ENCODE measurements at places on chromosomes 1 and 21.

- no peak for DNase-seq
Observed at GRCh38 chr1:173268261-173268660, 61.1 kb upstream of the TNFSF4 start.

GRCh38 chr1:110982320-110982719, 18.6 kb upstream of the LRIF1 start:
- DNase-seq = no peak

DNA sequence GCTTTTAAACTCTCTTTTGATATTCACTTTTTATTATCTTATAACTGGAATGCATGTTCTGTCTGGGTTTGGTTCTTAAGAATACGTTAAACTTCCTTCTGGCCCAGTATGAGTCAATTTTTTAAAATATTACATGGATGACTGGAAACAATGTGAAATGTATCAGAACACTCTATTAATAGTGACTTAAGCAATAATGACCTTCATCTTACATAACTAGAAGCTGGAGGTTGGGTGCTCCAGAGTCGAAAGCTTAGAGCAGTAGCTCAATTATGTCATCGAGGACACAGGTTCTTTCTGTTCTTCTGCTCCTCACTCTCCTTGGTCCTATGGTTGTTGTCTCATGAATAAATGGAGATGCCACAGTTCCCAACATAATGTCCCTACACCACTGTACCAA, 91.6 kb upstream of the FOXD3 start:
- DNase-seq = no peak

GRCh38 chr1:218728898-218729565, 383.9 kb downstream of the TGFB2 start:
- DNase-seq = no peak

- no peak for DNase-seq
Observed at GRCh38 chr1:118688891-118689290, 299.3 kb downstream of the TBX15 start.

DNA sequence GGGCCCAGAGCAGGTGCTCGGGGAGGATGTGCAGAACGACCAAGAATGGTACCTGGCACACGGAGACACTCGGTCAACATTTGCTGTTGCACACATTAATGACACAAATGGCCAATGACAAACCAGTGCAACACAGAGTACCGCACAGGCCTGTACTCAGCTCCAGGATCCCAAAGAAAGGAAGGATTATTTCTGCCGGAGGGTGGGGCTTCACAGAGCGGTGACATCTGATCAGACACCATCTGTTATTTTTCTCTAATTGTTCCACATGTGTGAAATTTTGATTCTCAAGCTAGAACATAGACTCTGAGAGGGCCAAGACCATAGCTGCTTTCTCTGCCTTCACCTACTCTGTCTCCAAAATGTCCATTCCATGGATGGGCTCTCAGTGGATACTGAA, 100.4 kb downstream of the MRPL37 start:
- no peak for DNase-seq

GRCh38 chr1:176878750-176879536, 285.6 kb downstream of the ASTN1 start:
- DNase-seq = peak; percentile 4

- DNase-seq = no peak
Observed at GRCh38 chr1:45968941-45969666, 163.3 kb downstream of the PIK3R3 start.

DNA sequence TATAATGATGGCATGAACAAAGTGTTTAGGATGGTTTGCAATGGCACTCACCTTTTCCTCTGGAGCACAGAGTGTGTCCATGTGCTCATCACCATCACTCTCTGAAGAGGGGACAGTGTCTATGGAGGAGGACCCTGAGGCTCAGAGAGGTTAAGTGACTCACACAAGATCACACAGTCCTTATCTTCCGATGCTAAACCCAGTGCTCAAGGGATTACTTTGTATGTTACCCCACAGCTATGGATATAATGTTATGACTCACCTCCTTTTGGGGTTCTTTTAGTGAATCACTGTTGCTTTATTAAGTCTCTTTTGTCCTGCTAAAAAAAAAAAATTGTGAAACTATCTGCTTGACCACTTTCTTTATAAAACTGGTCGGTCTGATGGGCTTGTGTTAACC, 67.6 kb downstream of the TENT5C start:
- no peak for DNase-seq

DNA sequence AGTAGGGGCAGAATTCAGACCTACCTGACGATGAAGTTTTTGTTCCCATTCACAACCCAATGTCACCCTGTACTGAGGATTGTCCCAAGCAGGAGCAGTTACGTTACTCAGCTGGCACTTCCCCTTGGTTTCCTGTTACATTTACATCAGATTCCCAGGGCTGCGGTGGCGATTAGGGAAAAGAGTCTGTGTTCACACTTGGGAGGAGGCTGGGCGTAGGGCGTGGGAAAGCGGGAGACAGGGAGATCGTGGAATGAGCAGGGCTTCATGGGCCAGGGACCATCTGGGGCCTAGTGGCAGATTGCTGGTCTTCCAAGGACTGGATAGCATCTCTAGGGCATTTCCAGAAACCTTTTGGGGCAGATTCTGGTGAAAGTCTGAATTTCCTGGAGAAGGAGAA, 39.0 kb downstream of the TBX19 start:
- DNase-seq = no peak

DNA sequence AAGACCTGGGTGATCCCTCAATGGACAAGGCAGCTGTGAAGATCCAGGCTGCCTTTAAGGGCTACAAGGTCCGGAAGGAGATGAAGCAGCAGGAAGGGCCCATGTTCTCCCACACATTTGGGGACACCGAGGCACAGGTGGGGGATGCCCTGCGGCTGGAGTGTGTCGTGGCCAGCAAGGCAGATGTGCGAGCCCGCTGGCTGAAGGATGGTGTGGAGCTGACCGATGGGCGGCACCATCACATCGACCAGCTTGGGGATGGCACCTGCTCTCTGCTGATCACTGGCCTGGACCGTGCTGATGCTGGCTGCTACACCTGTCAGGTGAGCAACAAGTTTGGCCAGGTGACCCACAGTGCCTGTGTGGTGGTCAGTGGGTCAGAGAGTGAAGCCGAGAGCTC, 85.2 kb downstream of the TRIM11 start:
- no peak for DNase-seq

GRCh38 chr1:27099587-27100334, 55.2 kb downstream of the SLC9A1 start:
- DNase-seq = no peak

DNA sequence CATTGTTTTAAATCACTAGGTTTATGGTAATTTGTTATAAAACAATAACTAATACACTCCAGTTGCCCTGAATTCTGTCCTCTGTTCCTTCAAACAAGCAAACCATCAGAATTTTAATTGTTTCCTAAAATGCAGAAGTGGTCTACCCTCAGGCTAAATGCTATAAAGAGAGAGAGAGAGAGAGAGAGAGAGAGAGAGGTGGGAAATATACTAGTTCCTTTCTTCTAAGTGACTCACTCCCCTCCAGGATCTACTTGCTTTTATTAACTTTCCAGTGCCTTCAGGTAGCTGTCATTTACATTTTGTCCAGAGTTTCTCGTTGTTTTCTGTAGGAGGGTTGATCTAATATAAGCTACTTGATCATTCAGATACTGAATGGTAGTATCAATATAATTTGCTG, 26.4 kb downstream of the LRRC53 start:
- DNase-seq = no peak

DNA sequence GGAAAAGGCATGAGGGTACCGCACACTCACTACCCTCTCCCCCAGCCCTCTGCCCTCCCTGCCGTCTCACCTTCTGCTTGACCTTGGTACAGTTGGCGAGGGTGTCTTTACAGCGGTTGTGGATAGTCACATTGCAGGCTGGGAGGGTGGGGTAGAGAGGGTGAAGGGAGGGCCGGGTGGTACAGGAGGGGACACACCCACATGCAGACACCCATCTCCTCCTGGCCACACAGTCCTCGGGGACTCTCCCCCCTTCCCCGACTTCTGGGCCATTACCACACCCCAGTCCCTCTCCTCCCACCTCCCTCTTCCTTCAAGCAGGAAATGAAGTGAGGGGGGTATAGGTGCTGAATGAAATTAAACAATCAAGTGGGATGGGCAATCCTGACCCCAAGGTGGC, 11.6 kb downstream of the ARHGEF2 start:
- no peak for DNase-seq

- DNase-seq = no peak
Observed at GRCh38 chr1:106699433-106699832, 357.0 kb upstream of the PRMT6 start.

DNA sequence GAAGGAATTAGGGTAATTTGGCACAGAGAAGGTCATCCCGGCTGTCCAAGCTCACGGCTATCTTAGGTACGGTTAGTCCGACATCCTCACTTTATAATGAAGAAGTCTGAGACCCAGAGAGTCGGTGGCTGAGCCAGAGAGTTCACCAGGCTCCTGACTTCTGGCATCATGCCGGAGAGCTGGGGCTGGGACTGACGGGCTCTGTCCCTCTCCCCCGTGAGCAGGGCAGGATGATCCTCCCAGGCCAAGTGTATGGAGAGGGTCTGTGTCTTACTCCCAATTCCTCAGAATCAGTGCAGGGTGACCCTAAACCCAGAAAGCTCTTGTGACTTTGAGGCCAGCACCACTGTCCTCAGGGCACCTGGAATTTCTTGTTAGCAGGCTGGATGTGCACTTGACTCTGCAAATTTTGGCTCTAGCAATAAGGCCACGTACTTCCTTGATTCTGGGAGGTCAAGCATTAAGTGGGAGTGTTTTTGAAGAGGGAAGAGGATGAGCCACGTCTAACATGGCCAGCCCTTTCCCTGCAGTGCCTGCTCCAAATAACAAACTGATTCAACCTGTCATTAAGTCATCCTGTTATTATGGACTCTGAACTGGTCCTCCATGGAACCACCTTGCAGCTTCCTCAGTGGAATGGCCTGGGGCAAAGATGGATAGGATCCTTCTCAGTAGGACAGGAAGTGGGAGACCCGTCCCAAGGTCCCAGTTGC, 20.8 kb upstream of the BTG2 start:
- no peak for DNase-seq

DNA sequence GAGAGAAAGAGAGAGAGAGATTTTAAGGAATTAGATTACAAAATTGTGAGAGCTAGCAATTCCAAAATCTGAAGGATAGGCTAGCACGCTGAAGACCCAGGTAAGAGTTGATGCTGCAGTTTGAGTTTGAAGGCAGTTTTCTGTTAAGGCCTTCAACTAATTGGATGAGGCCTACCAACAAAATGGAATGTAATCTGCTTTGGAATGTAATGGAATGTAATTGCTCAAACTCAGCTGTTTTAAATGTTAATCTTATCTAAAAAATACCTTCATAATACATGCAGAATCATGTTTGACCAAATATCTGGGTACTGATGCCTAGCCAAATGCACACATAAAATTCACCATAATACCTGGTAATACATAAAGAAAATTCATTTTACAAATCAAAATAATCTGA, 976.1 kb downstream of the LTN1 start:
- DNase-seq = no peak

- DNase-seq = no peak
Observed at GRCh38 chr21:46150491-46151121, 4.8 kb downstream of the FTCD start.

Measured in NCI-H1105 treated with DMSO at 0.1 percent for 48 hours (cell line).